ENCODE measurements at places on chromosomes 1 and 21.

DNA sequence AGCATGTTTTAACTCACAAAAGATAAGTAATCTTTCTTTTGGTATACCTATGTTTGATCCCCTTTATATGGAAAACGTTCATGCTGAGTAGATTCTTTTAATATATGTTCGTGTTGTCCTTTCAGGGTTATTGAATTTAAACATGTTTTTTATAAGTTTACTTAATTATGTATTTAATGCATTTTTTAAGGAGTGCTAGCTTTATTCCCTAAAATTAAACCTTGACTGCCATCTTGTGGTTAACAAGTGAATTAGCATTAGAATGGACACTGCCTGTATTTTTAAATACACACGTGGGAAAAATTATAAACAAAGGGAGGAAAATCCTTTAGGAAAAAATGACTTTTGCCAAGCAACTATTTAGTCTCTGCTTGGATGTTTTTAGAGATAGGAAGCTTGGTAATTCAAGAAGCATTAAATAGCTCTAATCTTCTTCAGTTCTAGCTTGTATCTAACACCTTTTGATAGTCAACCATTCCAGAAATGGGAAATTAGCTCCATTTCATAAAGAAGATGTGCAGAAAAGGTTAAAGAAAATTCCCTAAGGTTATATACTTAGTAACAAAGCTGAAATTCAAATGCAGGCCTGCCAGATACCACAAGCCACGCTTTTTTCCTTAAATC, 43.0 kb downstream of the UBE2U start:
- DNase-seq = no peak

- no peak for DNase-seq
These were observed 35.0 kb downstream of the GIPC2 start for GRCh38 chr1:78080767-78081166.

- DNase-seq = no peak
These were observed 139.7 kb downstream of the RRAGC start for GRCh38 chr1:38719880-38720279.

- no peak for DNase-seq
These were observed 26.6 kb downstream of the ARMH1 start for GRCh38 chr1:44701141-44701573.

DNA sequence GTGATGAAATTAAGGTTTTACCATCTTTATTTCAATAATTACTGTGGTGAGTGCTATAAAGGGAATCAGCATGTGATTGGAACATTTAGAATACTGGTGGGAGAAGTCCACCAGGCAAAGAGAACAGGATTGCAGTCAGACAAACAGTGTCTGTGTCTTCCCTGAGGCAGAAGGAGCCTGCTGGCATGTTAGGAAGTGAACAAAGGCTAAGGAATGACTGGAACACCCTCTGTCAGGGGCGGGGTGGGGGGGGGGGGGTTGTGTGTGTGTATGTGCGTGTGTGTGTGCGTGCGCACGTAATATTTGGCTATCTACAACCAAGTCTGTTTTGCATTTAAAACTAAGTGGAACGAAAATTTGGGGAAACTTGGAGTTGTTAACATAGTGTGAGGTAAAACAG, 30.2 kb downstream of the SRRM1 start:
- DNase-seq = no peak

GRCh38 chr1:74637296-74637695, 36.3 kb downstream of the ERICH3 start:
- no peak for DNase-seq

GRCh38 chr1:202888221-202888530, 773 bp downstream of the RABIF start:
- DNase-seq = no peak

- DNase-seq = no peak
These were observed 4.6 kb upstream of the CD1A start for GRCh38 chr1:158249646-158250045.

- DNase-seq = no peak
These were observed 86.3 kb downstream of the LHX9 start for GRCh38 chr1:198003468-198003867.

DNA sequence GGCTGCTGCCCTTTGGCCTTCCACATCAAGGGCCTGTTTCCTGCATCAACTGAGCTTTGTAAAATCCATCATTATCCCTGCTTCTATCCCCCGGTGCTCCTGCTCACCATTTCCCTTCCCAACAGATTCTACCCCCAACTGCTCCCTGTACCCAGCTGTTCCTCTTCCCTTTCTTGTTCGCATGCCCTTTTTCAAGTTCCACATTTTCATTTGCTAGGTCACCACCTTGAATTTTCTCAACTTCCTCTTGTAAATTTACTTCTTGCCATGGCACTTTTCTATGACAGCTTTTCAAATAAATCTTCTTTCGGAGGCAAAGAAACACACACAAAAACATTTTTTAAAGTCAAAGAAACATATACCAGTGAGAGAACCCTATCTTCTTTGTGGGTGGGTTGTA, 330.5 kb upstream of the ADGRL2 start:
- no peak for DNase-seq

GRCh38 chr1:19772053-19772452, 27.7 kb downstream of the TMCO4 start:
- DNase-seq = no peak

GRCh38 chr1:69836971-69837636, 269.4 kb downstream of the LRRC7 start:
- DNase-seq = no peak

DNA sequence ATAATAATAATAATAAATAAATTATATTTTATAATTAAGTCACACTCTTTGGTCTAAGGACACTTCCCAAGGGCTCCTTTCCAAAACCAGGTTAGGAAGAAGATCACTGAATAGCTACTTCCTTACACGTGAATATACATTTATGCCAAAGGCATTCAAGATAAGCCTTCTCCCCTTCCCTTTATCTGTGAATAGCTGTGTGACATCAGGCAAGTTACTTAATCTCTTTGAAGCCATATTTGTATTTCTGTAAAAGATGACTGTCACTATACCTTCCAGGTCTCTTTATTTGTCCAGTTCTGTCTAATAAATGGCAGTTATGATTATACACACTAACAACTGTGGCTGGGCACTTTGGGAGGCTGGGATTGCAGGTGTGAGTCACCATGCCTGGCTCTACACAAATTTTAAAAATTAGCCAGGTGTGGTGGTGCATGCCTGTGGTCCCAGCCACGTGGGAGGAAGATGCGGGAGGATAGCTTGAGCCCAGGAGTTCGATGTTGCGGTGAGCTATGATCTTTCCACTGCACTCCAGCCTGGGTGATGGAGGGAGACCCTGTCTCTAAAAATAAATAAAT, 5.5 kb upstream of the RNF11 start:
- peak; percentile 10 for DNase-seq

DNA sequence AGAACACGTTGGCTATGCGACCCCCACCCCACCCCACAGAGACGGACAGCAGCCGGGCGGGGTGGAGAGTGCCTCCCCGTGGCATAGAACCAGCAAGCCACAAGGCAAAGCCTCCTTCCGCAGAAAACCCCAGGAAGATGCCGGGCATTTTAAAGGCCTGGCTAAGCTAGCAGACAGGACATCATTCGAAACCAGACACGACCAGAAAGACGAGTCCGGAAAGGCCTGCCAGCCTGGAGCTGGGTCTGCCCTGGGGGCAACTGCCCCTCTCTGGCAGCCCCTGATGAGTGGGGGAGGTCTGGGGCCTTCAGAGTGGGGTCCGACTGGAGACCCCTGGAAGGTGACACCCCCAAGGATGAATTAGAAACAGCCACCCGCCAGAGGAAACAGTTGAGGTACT, 8.5 kb downstream of the FTCD start:
- DNase-seq = no peak

DNA sequence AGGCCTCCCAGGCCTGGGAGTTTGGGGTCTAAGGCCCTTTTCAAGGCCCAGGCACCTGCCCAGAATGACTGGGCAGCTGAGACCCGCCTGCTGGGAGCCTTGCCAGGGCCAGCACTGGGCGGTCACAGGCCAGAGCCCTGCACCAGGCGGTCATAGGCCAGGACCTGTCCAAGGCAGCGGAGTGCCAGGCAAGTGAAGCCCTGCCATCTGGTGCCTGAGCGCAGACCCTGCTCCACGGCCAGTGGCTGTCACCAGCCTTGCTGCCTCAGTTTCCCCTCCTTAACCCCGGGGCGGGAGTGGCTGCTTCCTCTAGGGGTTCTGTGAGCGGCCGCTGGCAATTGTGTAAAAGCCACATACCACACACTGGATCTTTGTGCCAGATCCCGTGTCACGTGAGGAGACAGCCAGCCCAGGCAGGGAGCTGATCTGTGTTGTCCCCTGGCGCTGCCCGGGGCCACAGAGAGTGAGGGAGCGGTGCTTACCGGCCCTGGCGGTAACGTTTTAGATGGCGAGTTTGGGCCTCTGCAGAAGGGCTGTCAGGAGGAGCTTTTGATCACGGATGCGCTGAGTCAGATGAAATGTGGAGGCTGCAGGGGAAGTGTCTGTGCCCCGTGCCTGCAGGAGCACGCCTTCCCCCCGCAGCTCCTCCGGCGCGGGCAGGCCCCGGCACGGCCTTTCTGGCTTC, 4.6 kb downstream of the COL18A1 start:
- DNase-seq = no peak

- DNase-seq = peak; percentile 28
These were observed 579.6 kb upstream of the NR5A2 start for GRCh38 chr1:199447906-199448305.

DNA sequence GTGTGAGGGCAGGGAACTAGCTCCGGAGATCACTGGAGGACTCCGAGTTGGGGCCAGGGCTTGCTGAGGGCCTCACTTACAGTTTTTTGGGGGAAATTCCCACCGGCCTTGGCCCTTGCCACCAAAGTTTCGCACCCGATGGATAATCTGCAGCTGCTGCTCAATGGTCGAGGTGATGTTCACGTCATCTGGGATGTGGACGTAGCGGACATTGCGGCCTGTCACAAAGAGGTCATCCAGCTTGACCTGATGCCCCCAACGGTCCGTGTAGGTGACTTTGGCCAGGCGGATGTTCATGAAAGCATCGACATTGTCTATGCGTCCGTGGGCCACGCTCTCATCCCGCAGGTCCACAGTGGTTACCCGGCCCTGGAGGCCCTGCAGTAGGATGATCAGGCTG, 4.0 kb downstream of the LSM10 start:
- DNase-seq = no peak

DNA sequence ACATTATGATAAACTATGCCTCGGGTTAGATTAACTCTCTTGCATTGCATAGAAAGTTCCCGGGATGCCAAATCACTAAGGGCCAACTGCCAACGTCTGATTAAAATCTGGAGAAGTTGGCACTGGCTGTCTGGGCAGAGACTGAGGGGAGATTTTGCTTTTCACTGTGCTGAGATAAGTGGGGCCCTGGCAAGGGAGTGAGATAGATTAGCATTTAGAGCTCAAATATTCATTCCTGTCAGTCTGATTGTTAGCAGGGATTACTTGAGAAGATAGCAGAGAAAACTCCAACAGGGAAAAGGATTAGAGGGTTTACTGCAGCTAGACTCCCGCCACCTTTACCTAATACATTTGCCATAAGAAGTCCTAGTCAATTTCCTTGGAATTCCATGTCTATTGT, 714.1 kb upstream of the CHRM3 start:
- DNase-seq = no peak

- DNase-seq = no peak
These were observed 6.6 kb downstream of the NID1 start for GRCh38 chr1:236058141-236058934.

DNA sequence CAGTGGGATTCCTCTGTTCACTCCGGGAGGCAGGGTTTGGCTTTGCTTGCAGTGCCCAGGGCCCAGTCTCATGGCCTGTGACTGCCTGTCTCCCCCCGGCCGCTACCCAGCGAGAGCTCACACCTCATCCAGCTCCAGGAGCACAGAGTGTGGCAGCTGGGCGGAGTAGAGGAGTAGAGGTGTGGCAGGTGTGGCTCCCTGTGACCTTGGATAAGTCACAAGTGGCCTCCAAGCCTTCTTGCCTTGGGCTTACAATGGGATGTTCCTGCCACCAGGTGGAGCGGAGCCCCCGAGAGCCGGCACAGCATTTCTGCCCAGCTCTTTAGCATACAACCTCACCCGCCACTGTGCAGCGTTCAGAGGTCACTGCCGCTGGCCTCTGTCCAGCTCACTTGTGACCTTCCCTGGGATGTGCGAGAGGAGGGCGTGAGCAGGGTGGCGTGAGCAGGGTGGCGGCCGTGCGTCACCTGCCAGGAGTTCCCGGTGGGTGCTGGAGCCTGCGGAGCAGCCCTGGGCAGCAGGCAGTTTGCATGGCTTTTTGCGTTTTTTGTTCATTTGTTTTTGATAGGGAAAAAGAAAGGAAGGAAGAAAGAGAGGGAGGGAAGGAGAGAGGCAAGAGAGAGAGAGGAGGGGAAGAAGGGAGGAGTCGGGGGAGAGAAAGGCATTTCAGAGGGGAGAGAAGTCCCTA, 42.4 kb downstream of the CRYAA start:
- DNase-seq = peak; percentile 24

- no peak for DNase-seq
These were observed 6.9 kb upstream of the CGN start for GRCh38 chr1:151504252-151504651.

DNA sequence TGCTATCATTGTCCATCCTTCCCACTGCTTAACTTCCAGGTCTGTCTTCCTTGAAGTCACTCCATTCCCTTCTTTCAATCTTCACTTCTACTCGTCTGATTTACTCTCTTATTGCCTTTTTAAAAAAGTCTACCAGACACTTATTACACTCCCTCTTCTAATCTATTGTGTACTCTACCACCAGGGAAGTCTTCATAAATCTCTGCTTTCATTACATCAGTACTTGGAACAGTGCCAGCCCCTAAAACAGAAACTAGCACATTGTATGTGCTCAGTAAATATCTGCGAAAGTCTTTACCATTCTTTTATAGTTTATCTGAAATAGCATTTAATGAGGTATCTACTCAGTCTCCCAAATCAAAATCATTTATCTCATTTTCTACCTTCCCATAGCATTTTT, 236.4 kb downstream of the USH2A start:
- DNase-seq = peak; percentile 51

DNA sequence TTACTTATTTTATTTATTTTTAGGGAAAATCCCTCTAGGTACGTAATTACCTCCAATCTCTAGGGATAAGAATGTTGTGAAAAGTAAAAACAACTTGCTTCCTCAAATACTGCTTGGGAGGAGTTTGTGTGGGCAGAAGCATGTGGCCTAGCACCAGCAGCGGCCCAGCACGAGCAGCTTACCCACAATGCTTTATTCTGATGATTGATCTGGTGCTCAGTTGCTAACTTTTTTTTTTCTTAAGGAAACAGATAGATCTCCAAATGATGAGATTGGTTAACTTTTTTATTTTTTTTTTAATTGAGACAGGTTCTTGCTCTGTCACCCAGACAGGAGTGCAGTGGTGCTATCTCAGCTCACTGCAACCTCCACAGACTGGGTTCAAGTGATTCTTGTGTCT, 4.2 kb downstream of the CLIC6 start:
- DNase-seq = no peak

DNA sequence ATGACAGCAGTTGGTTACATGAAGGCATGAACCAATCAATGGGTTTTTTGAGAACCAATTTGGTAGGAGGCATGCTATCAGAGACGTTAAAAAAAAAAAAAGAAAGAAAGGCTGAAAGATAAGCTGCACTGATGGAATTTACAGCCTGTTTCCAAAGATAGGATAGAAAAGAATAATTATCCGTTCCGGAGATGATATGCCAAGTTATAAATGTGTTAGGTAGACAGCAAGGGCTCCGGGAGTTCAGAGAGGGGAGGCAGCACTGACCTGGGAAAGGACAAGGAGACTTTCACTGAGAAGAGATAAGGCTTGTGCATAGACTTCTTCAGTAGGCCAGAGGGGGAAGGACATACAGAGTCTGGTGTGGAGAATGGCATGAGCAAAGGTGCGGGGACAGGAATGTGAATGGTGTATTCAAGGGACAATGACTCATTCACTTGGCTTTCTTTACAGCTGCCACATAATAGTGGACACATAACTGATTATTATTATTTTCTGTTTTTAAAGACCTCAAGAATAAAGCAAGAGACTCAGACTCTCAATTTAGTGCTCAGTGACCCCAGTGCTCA, 24.8 kb upstream of the ACBD6 start:
- DNase-seq = peak; percentile 71
